ENCODE measurements at places on chromosomes 2 and 18.

- no peak for DNase-seq
These were observed 4.0 kb downstream of the SDC1 start for GRCh38 chr2:20220806-20221554.

DNA sequence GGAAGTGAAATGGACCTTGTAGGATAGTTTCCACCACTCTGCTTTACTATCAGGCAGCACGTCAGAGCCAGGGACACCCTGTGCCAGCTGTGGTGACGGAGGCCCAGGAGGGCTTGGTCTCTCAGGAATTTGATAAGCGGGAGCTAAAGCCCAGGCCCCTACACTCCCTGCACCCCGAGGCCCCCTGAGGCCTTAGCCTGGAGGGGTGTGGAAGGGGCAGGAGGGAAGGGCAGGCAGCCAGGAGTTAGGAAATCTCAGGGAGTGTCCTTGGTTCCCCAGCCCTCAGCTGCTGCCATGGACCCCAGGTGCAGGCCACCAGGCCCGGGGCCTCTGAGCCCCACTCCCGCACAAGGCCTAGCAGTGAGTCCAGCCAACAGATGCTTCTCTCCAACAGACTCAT lies 38.2 kb downstream of the PDIA6 start:
- no peak for DNase-seq

DNA sequence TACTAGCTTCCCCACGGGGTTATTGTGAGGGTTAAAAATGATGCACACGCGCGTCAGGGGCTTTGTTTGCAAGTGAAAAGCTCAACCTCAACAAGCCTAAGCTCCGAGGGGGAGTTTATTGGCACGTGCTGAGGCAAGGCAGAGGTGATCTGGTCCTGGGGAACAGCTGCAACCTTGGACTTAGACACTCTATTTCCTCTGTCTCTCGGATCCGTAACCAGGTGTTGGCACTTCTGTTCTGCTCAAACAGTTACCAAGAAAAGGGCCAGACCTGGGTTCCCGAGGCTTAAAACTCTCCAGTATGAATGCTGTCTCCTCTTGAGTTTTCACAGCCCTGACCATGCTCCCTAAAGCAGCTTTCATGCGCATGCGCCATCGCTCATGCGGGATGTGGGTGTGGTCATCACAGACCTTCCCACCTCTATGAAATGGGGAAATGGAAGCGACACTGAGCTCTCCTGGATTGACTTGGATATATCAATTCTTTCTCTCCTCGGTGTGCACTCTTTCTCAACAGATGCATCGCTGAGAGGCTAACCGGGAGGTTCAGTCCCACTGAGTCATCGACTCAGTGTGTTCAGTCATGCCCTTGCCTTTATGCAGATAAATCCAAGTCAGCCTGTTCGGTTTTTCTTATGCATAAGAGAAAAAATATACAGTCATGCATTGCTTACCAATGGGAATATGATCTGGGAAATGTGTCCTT lies 19.9 kb upstream of the RAB31 start:
- DNase-seq = peak; percentile 42

DNA sequence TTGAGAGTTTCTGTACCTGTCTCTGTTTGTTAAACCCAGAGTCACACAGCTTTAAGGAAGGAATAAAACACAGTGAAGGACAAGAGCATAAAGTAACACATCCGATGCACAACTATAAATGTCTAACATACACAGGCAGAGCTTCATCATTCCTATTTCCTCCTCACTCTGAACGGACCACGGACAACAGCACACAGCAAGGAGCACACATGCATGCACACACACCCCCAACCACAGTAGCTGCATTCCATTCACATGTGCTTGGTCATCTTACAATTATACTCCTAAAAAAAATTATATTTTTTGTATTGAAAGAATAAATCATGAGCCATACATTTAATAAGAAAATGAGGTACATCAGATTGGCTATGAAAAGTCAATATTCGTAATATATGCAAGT lies 58.3 kb downstream of the ID2 start:
- DNase-seq = no peak

- peak; percentile 41 for DNase-seq
These were observed 16.7 kb upstream of the RAPH1 start for GRCh38 chr2:203551778-203552177.

- no peak for DNase-seq
These were observed 213.4 kb downstream of the RND3 start for GRCh38 chr2:150274108-150274507.

GRCh38 chr2:217248312-217248935 lies 388.6 kb upstream of the TNP1 start:
- peak; percentile 69 for DNase-seq

- no peak for DNase-seq
These were observed 66.0 kb upstream of the ITGB6 start for GRCh38 chr2:160266037-160266551.

Data from fibroblast of the aortic adventitia (primary cell).